ENCODE measurements at places on chromosomes 3 and 15. TPM values are rescaled to one million over a fixed set of nuclear protein-coding genes. Genes with fewer than 3 reads are reported as not detected.

The LDHAL6B gene
- total RNA-seq = not detected

The SOX14 gene
- not detected for total RNA-seq

The DTX3L gene
- 19.1 TPM for total RNA-seq

The SCN5A gene
- 0.72 TPM for total RNA-seq

The IGSF10 gene
- total RNA-seq = not detected
